Ovary (tissue), 10 donors: ENCODE measurements at places on chromosomes 2 and 18.

GRCh38 chr2:11014026-11014425, 102.3 kb downstream of the KCNF1 start:
- no peak for DNase-seq

GRCh38 chr18:62672600-62672999, 42.7 kb upstream of the PHLPP1 start:
- DNase-seq: no peak

- DNase-seq: no peak
These were observed 21.5 kb downstream of the GPR155 start for GRCh38 chr2:174465327-174465726.

GRCh38 chr2:119010336-119010735, 68.3 kb downstream of the MARCO start:
- no peak for DNase-seq

DNA sequence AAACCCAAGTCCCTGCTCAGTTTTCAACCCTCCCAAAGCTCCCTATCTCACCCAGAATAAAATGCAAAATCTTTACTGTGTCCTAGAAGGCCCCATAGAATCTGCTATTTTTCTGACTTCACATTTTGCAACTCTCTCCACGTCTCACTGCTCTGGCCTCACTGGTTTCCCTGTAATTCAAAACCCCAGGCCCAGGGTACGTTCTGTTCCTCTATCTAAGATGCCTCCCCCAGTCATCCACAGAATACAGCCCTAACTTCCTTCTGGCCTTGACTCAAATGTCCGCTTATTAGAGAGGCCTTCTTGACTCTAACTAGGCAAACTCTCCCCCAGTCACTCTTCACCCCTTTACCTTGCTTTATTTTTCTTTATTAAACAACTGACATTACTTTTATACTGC, 42.0 kb downstream of the FAM161A start:
- no peak for DNase-seq

DNA sequence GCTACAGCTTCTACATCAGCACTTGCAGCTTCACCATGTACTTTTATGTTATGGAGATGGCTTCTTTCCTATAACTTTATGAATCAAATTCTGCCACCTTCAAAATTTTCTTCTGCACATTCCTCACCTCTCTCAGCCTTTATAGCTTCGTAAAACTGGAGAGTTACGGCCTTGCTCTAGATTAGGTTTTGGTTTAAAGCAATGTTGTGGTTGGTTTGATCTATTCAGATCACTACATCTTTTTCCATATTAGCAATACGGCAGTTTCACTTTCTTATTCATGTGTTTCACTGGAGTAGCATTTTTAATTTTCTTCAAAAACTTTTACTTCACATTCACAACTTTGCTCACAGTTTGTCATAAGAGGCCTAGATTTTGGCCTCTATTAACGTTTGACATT, 242.9 kb upstream of the GYPC start:
- no peak for DNase-seq

DNA sequence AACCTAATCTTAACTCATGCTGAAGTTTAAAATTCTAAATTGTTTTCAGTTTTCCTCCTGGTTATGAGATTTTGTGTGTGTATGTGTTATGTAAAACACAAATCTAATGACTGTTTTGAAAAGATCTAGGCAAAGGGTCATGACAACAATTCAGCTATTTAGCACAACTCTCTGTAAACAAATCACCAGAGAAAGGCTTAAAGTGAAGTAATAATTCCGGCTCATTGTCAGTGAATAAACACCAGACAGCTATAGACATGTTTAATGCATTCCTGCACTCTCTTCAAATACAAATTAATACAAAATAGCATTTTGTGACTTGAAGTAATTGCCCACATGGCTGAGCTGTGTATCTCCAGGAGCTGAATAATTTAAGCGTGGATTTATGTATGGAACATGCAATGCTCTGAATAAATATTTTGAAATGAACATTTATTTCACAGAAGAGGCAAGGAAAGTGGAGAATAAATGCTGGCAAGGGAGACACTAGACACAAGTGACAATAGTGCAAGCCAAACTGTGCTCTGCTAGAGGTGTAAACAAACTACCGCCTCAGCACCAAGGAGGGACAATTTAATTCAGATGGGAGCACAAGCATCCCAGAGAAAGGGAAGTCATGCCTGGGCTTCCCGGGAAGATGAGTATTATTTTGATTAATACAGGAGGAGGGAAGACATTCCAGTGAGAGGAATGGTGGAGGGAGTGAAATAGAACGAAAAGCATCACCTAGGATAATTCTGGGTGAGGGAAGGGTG, 133.6 kb upstream of the XPO1 start:
- no peak for DNase-seq

- DNase-seq: no peak
These were observed 5.0 kb downstream of the RAX start for GRCh38 chr18:59268127-59268720.

DNA sequence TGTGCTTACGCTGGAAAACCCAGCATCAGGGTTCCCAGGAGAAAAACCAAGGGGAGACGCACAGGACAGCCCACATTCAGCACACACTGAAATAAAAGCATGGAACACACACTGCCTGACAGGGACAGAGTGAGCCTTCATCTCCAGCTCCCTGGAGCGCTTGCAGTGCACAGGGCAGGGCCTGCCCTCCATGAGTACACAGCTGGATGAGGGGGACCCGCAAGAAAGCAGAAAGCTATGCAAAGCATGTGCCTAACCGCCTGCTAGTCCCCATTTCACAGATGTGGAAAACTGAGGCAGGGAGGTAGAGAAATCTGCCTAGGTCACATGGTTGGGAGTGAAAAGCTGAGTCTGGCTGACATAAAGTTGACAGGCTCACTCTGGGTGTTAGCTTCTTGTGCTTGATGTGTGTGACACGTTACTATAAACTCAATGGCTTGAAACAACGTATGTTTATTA, 187.1 kb downstream of the HDAC4 start:
- DNase-seq: no peak

- peak; percentile 38 for DNase-seq
These were observed 52.6 kb downstream of the SH2D6 start for GRCh38 chr2:85470850-85471800.

DNA sequence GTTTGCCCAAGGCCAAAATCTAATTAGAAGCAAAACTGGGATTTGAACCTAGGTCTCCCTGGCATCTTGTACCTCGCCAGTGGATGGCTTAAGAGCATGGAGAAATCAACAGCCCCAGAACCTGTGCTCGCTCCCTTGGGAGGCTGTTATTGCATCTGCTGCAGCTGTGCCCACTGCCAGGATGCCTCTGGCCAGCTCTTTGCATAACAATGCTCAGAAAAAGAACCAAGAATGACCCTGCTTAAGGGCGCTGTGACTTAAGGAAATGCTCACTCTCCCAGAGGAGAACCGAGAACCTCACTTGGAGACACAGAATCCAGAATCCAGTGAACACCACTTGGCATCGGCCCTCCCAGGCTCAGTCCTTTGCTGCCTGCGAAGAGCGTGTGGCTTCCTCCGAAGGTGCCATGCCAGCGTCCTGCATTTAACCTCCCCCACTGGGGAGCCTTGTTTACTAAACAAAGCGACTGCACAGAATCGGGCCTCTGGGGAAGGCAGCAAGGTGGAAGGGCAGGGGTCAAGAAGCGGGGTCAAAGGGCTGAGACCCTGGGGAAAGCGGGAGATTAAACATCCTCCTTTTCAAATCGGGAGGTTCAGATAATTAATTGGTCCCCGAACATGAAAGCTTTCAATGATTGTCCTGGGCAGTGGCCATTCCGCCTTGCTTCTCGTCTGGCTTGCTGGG, 71.0 kb upstream of the BOD1L2 start:
- no peak for DNase-seq

DNA sequence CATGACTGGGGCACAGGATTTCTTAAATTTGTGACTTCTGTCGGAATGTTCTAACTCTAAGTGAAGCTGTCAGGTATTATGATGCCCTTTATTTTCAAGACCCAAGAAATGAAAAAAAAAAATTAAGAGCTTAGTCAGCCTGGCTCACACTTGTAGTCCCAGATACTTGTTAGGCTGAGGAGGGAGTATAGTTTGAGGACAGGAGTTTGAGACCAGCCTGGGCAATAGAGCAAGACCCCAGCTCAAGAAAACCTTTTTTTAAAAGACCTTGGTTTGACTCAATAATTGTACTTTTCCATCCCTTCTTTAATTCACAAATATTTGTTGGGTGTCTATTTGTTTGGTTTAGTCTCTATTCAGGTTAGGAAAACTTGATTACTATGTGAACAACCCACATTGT, 310.0 kb downstream of the STK39 start:
- no peak for DNase-seq

DNA sequence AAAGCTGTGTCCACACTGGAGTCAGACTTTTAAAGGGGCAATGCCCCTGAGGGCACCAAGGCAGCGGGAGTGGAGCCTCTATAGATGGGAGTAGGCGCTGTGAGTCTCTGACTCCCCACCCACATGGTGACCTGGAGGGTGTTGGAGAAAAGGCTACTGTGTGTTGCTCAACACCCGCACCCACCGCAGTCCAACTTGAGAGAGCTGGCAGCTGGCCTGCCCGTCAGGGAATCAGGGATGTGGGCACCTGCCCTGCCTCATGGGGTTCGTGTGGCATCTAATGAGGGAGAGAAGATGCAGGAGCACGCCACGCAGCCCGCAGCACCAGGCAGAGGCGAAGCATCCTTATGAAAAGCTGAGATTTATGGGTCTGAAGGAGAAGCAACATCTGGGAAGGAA, 84.2 kb downstream of the KLHL29 start:
- DNase-seq: no peak

- peak; percentile 67 for DNase-seq
These were observed 77.7 kb upstream of the SMAD2 start for GRCh38 chr18:48007955-48008701.

- no peak for DNase-seq
These were observed 277.0 kb upstream of the MAP2 start for GRCh38 chr2:209146682-209147320.

DNA sequence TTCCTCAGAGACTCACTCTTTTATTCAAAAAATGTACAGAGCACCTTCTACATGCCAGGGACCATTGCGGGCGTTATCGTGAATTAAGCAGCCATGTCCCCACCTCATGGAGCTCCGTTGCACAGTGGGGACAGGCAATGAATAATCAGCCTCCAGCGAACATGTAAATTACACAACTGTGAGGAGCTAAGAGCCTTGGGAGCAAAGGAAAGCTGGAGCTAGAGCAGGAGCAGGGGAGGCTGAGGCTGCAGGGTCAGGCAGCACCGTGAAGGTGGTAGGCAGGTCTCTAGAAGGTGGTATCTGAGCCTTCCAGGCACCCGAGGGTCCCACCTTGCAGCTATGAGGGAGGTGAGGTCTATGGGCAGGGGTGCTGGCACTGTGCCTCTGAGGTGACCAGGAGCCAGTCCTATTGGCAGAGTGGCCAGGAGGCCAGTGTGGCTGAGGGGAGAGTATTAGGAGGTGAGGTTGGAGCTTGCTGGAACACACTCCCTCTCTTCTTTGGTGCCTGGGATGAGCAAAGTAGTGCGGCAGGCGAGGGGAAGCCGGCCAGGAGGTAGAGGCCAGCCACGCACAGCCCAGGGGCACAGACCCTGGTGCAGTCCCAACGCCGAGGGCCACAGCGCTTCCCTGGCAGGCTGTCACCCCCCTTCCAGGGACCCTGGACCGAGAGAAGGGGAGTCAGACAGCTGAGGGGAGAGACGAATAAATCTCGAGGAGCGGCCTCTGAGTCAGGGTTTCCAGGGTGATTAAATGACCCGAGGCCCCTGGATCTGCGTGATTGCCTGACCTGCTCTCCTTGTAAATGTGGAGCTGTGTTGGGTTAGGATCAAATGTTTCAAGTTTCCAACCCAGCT, 167.3 kb downstream of the SEPTIN10 start:
- DNase-seq: no peak

DNA sequence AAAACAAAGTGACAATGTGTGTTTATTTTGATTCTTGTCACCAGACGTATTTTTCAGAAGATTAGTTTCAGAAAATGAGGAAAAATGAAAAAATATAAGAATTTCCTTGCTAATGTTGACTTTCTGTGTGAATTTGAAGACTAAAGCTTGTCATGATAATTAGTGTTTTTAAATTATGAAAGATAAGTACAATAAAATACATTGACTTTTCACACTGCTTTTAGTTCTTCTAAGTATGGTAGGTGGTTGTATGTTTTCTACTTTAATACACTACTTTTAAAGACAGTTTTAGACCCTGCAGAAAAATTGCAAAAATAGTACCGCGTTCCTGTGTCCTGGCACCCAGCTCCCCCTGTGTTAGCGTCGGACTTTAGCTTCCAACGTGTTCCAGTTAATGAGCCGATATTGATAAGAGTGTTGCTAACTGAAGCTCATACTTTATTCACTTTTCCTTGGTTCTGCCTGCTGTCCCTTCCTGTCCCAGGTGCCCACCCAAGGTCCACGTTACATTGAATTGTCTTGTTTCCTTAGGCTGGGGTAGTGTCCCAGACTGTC, 695 bp downstream of the RBFA start:
- no peak for DNase-seq

DNA sequence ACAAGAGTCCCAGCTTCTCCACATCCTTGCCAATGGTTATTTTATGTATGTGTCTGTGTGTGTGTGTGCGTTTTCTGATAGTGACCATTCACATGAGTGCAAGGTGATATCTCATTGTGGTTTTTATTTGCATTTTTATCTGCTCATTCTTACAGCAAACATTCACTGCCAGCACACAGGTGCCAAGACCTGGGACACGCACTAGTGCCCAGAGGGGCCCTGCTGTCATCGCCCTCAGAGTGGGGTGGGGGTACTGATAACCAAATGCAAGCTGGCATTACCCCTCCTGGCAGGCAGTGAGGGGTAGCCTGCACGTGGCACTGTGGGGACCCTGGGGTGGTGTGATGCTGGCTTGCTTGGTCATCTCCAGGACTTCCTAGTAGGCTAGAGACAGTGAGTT, 285.4 kb downstream of the LPIN1 start:
- no peak for DNase-seq

DNA sequence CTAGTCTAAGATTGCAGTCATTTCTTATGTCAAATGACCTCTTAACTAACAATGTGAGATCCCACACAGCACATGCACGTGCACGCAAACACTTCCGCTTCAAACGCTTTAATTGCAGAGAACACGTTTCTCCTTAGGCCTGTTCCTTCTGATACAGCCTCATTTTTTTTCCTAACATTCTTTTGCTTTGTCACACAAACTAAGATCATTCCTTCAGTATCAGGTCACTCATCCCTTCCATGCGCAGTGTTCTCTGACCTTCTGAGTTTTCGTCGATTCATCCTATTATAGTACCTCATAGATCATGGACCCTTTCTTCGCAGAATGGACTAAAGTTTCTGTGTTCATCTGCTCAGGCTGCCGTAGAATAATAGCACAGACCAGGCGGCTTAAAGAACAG, 327.1 kb upstream of the CDH19 start:
- no peak for DNase-seq

- DNase-seq: no peak
These were observed 251.4 kb downstream of the KLHL29 start for GRCh38 chr2:23636426-23636825.

DNA sequence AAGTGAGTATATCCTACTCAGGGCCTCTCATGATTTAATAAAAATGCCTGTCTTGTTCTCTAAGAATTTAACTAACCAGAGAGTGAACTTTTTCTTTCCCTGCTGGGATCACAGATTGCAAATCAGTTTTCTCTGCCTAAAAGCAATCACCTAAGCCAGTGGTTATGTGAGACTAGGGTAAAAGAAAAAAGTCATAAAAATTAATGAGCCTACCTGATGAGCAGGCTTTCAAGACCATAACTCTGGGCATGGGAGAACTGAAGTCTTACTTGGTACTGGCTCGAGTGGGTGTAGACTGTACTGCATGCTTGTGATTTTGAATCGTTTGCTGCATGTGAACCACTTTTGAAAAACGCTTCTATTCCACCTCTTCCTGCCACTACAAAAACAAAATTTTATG, 1677.0 kb upstream of the LRRTM1 start:
- DNase-seq: no peak

- DNase-seq: no peak
These were observed 24.6 kb downstream of the FECH start for GRCh38 chr18:57561728-57562423.
